H9 (cell line): ENCODE measurements at places on chromosomes 3 and 15. TPM values are rescaled to one million over a fixed set of nuclear protein-coding genes. Genes with fewer than 3 reads are reported as not detected.
A peak's percentile ranks its signal among the peaks of the same experiment; 100 is the strongest.

The CAMP gene
- total RNA-seq: not detected in 2 replicates

The NTRK3 gene
- total RNA-seq: 2.4 and 2.5 TPM in 2 replicates

The CEP152 gene
- 10.9 TPM in 2 replicates for total RNA-seq

The NDUFAF3 gene
- 39.9 and 40.7 TPM in 2 replicates for total RNA-seq

The ITGA11 gene
- total RNA-seq: 0.07 TPM in 1 of 2 replicates, not detected in the other

The SH2D7 gene
- not detected in 2 replicates for total RNA-seq

The CCR5 gene
- total RNA-seq: not detected in 2 replicates

The TM2D3 gene
- total RNA-seq: 30.5 and 34.9 TPM in 2 replicates

The DET1 gene
- 6.3 and 6.6 TPM in 2 replicates for total RNA-seq

The SLTM gene
- 129 and 132 TPM in 2 replicates for total RNA-seq

The SLC33A1 gene
- 14.7 and 15.0 TPM in 2 replicates for total RNA-seq

The LSMEM2 gene
- 0.24 and 0.50 TPM in 2 replicates for total RNA-seq

GRCh38 chr3:5565026-5565425, 377.5 kb downstream of the EDEM1 start:
- no peak overlapping the region for H3K27ac ChIP-seq
- H3K36me3 ChIP-seq: no peaks in the 10 kb centered on the region
- no peaks in the 10 kb centered on the region for H3K4me1 ChIP-seq
- no peaks in the 10 kb centered on the region for H3K27me3 ChIP-seq

GRCh38 chr3:136752422-136753325, 496 bp upstream of the STAG1 start:
- H3K27ac ChIP-seq: peak overlapping the region; percentile 80
- no peaks in the 10 kb centered on the region for H3K36me3 ChIP-seq

- no peaks in the 10 kb centered on the region for H3K27me3 ChIP-seq
- no peaks in the 10 kb centered on the region for H3K36me3 ChIP-seq
- no peaks in the 10 kb centered on the region for H3K4me1 ChIP-seq
- no peak for DNase-seq
- no peak overlapping the region for H3K4me3 ChIP-seq
- H3K27ac ChIP-seq: no peak overlapping the region
Observed at GRCh38 chr15:77001351-77001750, 6.4 kb downstream of the PSTPIP1 start.

- peak; percentile 87 for DNase-seq
- H3K36me3 ChIP-seq: peaks cover 3% of the 10 kb centered on the region; the same call in 1 of the 2 replicates
- no peak overlapping the region for H3K27ac ChIP-seq
- peaks cover 3% of the 10 kb centered on the region; the same call in 1 of the 2 replicates for H3K4me1 ChIP-seq
- no peaks in the 10 kb centered on the region for H3K27me3 ChIP-seq
- H3K4me3 ChIP-seq: peak overlapping the region; percentile 6; the same call in 1 of the 2 replicates
Observed at GRCh38 chr3:192879346-192880031, 38.2 kb downstream of the MB21D2 start.

DNA sequence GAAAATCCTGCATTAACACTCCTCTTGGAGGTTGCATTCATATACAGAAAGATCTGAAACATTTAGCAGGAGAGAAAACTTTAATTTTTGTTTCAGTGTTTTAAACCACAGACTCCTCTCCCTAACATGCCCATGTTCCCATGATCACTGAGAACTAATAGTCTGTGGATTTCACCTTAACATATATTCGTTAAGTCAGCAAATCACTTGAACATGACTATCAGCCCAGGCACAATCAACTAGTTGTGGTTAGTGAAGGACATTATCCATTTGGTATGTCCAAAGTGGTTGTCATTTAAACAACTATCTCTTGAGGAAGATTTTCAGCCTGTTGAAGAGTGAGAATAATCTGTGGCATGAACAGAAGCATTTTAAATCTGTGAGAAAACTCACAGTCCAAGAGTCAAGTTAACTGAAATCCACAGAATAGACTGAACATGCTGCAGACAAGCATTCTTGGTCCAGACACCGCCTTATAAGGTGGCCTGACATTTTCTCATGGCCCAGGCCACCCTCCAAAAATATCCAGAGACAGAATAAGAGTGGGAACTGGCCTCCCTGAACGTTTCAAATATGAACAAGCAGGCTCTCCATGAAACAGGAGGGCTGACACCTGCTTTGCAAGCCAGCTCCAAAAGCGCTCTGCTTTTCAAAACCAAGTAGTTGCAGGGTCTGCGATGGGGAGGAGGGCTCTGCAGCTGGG, 39.9 kb upstream of the ADCY5 start:
- no peak for DNase-seq
- no peaks in the 10 kb centered on the region for H3K4me1 ChIP-seq
- no peaks in the 10 kb centered on the region; the same call in 1 of the 2 replicates for H3K36me3 ChIP-seq
- no peak overlapping the region for H3K27ac ChIP-seq
- no peak overlapping the region for H3K4me3 ChIP-seq

GRCh38 chr3:23189187-23189586, 13.9 kb upstream of the UBE2E2 start:
- H3K4me3 ChIP-seq: no peak overlapping the region
- no peak overlapping the region for H3K27ac ChIP-seq
- no peak for DNase-seq
- H3K36me3 ChIP-seq: no peaks in the 10 kb centered on the region
- no peaks in the 10 kb centered on the region for H3K27me3 ChIP-seq
- no peaks in the 10 kb centered on the region; the same call in 1 of the 2 replicates for H3K4me1 ChIP-seq

DNA sequence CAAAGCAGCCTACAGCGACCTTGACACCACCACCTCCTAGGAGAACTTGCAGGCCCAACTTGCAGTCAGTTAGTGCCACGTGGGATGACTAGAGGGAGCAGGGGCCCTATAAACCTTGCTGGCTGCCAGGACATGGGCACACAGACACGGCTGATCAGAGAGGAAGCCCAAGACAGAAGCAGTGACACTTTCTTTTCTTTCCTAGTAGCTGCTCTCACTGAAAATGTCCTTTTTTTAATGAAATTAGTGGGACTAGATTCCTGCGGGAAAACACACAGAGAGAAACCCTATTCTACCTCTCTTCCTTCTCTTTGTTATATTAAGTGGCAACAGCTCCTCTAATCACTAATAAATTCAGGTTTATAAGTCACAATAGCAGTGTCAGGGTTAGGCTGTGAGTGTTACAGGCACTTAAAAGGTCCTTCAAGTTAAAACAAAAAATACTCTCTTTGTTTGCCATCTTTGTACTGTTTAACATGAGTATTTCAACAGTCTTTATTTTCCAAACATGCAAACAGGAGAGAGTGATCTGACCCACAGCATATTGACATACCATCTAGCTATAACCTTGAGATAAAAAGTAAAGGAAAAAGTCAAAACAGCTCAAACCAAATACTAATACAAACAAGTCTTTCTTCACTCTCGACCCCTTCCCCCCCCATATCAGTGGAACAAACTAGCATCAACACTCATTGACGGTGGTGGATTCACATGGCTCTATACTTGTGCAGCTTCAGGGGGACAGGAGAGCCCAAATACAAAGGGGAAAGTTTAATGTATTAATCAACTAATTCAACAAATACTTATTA, 2.1 kb upstream of the TMEM212 start:
- H3K27me3 ChIP-seq: no peaks in the 10 kb centered on the region
- no peak for DNase-seq
- no peak overlapping the region for H3K27ac ChIP-seq
- no peaks in the 10 kb centered on the region for H3K36me3 ChIP-seq
- no peak overlapping the region for H3K4me3 ChIP-seq

DNA sequence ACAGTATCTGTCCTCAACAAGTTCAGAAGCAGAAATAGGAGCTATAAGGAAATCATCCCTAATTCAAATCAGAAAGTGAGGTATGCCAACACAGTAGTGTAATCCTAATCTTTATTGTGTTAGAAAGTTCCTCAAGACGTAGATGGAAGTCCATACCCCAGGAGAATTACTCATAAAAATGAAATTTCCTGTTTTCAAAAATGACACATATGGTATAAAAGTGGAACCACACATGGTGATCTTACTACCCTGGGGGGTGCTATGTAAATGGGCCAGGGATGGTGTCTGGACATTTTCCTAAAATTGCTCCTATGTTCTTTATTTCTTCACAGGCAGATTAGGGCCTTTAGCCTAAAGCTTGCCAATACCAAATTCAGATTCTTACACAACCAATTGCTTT, 204.1 kb downstream of the ARRDC4 start:
- H3K36me3 ChIP-seq: no peaks in the 10 kb centered on the region
- no peaks in the 10 kb centered on the region for H3K27me3 ChIP-seq
- no peaks in the 10 kb centered on the region; the same call in 1 of the 2 replicates for H3K4me1 ChIP-seq
- no peak for DNase-seq
- no peak overlapping the region for H3K4me3 ChIP-seq

DNA sequence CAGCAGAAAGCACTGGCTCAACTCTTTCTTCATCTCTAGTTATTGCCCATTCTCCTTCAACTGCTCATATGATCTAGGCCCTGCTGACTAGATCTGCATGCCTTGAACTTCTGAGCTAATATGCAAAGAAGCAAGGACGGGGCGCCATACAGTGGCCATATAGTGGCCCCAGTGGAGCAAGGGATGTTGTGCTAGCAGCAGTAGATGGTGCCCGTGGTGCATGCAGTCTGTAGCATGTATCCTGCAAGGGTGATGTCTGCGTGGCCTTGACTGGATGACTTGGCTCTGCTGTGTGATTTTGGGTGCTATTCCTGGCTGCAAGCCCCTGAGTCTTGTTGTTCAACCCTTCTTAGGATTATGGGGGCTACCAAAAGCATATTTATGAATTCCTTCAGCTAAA, 12.2 kb upstream of the NMD3 start:
- H3K27me3 ChIP-seq: no peaks in the 10 kb centered on the region
- no peaks in the 10 kb centered on the region for H3K36me3 ChIP-seq
- DNase-seq: peak; percentile 32
- H3K4me3 ChIP-seq: no peak overlapping the region
- H3K4me1 ChIP-seq: no peaks in the 10 kb centered on the region; the same call in 1 of the 2 replicates

DNA sequence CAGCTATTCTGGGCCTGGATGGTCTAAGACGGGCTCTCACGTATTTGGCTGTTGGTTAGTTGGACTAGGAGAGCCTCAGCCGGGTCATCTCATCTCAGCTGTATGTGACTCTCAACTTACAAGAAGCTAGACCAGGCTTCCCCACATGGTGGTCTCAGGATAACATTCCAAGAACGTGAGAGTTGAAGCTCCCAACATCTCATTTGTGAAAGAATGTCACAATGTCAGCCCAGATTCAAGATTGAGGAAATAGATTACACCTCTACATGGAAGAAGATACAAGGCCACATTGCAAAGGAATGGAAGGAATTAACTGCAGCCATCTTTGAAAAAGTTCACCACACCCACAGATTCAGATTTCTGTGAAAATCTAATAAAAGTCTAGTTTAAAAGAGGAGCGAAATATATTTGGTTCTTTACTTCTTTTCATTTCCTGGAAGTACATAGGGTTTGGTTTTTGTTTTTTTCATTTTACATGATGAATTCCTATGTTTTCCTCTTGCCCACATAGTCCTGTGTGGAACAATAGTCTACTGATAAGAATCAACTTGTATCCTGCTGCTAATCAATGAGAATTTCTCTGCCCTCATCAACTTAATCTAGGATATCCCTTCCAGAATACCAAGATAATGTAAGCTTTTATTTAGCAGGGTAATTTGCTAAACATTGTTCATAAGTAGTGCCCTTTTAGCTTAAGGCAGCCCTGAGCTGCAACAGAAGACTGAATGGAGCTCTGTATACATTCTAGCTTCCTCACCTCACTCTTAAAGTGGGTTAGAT, 116.5 kb downstream of the CMSS1 start:
- H3K36me3 ChIP-seq: no peaks in the 10 kb centered on the region
- DNase-seq: no peak
- no peaks in the 10 kb centered on the region for H3K27me3 ChIP-seq

- no peaks in the 10 kb centered on the region for H3K27me3 ChIP-seq
- no peak overlapping the region for H3K27ac ChIP-seq
- no peaks in the 10 kb centered on the region for H3K4me1 ChIP-seq
- H3K36me3 ChIP-seq: peaks cover 48% of the 10 kb centered on the region; the same call in 2 of the 3 replicates
Observed at GRCh38 chr15:63057468-63058345, 15.2 kb downstream of the TPM1 start.

- no peaks in the 10 kb centered on the region for H3K4me1 ChIP-seq
- no peak overlapping the region for H3K27ac ChIP-seq
- DNase-seq: no peak
- H3K27me3 ChIP-seq: no peaks in the 10 kb centered on the region
- no peak overlapping the region for H3K4me3 ChIP-seq
Observed at GRCh38 chr3:143955113-143955512, 16.5 kb upstream of the DIPK2A start.

DNA sequence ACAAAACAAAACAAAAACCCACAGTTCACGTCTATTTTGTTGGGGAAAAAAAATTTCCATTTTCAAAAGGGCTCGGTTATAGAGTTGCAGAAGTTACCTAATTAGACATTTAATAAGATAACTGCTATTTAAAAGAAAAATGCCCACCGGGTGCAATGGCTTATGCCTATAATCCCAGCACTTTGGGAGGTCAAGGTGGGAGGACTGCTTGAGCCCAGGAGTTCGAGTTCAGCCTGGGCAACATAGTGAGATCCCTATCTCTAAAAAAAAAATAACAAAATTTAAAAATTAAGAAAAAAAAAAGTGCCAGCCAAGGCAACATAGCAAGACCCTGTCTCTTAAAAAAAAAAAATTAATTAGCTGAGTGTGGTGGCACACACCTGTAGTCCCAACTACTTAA, 19.2 kb downstream of the SEC11A start:
- no peak overlapping the region for H3K4me3 ChIP-seq
- H3K27ac ChIP-seq: no peak overlapping the region
- no peaks in the 10 kb centered on the region for H3K27me3 ChIP-seq
- no peak for DNase-seq
- no peaks in the 10 kb centered on the region for H3K4me1 ChIP-seq

GRCh38 chr3:114850898-114851297, 296.2 kb downstream of the ZBTB20 start:
- no peak for DNase-seq
- H3K36me3 ChIP-seq: no peaks in the 10 kb centered on the region
- H3K27ac ChIP-seq: no peak overlapping the region

- H3K4me1 ChIP-seq: no peaks in the 10 kb centered on the region; the same call in 1 of the 2 replicates
- H3K4me3 ChIP-seq: no peak overlapping the region
- H3K27me3 ChIP-seq: no peaks in the 10 kb centered on the region
Observed at GRCh38 chr3:105422645-105423044, 55.9 kb downstream of the ALCAM start.
